ENCODE measurements at places on chromosomes 4 and X.

DNA sequence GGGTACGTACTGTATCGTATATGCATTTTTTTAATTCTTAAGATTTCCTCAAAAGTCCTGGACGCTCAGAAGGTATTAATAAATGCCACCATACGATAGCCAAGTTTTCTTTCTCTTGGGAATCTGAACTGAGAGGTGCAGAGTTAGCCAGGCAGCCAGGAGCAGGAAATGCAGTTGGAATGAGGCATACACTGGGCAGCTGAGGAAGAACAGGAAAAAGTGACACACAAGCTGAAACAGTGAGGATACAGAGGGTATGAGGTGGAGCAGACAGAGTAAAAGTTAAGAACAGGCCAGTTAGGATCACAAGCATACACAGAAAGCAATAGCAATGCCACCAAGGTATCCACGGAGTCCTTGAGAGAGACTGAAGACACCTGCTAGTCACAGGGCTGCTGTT lies 13.4 kb downstream of the UFSP2 start:
- DNase-seq: no peak

DNA sequence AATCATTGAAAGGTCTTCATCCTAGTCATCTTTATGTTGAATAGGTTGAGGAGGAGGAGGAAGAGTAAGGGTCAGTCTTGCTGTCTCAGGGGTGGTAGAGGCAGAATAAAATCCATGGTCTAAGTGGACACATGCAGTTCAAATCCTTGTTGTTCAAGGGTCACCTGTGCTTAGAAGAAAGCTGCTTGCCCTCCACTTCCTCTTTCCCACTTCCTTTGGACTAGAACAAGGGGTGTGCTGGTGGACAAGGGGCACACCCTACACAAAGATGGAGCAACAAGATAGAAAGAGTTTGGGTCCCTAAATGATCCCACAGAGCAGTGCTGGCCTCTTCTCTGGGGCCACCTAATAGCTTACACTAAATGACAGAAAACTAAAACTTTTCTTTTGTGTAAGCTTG lies 47.9 kb downstream of the HSD17B13 start:
- DNase-seq: no peak

DNA sequence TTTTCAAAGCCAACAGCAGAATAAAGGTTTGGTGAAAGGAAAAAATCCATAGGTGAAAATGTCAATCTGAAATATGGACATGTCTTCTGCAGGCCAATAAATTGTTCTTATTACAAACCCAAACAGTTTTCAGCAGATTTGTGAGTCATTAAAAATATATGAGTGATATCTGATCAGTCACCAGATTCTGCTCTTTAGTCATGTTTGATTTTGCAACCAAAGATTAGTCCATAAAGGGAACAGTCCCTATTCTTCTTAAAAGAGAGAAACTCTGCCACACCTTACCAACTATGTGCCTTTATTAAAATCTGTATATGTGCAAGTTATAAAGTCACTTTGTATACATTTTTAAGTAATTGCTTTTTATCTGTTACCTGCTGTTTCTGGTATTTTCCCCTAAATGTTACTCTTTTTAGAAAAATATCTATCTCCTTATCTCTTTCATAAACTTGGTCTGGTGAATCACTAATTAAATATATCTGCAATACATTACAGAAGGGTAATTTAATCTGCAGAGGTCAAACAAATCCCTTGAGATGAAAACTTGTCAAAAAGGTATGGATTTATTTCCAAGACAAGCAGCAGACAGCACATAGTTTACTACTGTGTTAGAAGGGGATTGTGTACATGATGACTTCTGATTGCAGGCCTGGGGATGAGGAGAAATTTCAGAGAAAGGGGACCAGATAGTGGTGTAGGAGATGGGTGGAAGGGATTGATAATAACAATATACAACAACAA lies 322.9 kb upstream of the NWD2 start:
- no peak for DNase-seq

- DNase-seq: no peak
Observed at GRCh38 chr4:101104312-101105052, 242.8 kb downstream of the PPP3CA start.

GRCh38 chr4:82721819-82722423 lies 76.7 kb downstream of the SCD5 start:
- no peak for DNase-seq

GRCh38 chr4:182697094-182697493 lies 220.1 kb downstream of the DCTD start:
- DNase-seq: no peak

- no peak for DNase-seq
Observed at GRCh38 chr4:20356565-20356964, 104.9 kb downstream of the SLIT2 start.

- peak; percentile 2 for DNase-seq
Observed at GRCh38 chrX:71910643-71910985, at the start of gene NHSL2. NHSL2 (plus strand) TSS chrX:71910845.

- no peak for DNase-seq
Observed at GRCh38 chr4:8114456-8115202, 44.0 kb downstream of the ABLIM2 start.

GRCh38 chrX:137194164-137194563 lies 160.4 kb upstream of the GPR101 start:
- no peak for DNase-seq

DNA sequence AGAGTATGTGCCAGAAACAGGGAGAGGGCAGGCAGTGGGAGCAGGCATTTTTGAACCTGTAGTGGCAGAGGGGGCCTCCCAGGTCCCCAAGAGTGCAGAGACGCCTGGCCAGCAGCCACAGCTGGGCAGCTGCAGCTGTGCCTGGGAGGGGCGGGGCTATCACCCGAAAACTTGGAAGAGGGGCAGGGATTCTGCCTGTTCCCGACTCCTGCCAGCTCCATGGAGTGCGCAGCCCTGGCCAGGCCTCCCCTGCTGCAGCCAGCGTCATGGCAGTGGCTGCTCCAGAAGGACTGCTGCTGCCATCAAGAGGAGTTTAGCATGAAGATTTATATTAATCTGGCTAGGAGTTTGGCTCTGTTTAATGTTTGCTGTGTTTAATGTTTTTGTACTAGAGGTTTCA lies 532.1 kb upstream of the PITX2 start:
- DNase-seq: no peak
